Naive thymus-derived CD4-positive, alpha-beta T cell (primary cell): ENCODE measurements at places on chromosomes 3 and 15. TPM values are rescaled to one million over a fixed set of nuclear protein-coding genes. Genes with fewer than 3 reads are reported as not detected.

DNA sequence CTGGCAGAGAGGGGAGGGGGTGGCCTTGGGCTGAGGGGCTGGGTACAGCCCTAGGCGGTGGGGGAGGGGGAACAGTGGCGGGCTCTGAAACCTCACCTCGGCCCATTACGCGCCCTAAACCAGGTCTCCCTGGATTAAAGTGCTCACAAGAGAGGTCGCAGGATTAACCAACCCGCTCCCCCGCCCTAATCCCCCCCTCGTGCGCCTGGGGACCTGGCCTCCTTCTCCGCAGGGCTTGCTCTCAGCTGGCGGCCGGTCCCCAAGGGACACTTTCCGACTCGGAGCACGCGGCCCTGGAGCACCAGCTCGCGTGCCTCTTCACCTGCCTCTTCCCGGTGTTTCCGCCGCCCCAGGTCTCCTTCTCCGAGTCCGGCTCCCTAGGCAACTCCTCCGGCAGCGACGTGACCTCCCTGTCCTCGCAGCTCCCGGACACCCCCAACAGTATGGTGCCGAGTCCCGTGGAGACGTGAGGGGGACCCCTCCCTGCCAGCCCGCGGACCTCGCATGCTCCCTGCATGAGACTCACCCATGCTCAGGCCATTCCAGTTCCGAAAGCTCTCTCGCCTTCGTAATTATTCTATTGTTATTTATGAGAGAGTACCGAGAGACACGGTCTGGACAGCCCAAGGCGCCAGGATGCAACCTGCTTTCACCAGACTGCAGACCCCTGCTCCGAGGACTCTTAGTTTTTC, 4.9 kb downstream of the ISL2 start:
- H3K36me3 ChIP-seq: no peaks in the 10 kb centered on the region
- H3K27me3 ChIP-seq: peaks cover 39% of the 10 kb centered on the region
- DNase-seq: no peak
- H3K4me1 ChIP-seq: peaks cover 58% of the 10 kb centered on the region

DNA sequence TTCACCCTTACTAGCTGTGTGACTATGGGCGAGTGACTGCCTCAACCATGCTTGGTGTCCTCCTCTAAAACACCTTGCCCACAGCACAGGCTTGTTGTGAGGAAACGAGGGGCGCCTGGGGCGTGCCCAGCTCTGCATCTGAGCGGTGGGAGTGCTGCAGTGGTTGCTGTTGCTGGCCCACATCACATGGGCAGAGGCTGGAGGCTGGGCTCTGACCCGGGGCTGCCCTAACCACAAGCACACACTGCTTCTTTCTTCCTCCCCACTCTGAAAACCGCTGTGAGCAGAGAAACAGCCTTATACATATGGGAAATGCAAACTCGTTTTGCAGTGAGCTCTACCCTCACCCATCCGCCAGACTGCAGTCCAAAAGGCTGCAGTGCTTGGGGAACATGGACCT, 74.8 kb upstream of the RPL32 start:
- H3K36me3 ChIP-seq: no peaks in the 10 kb centered on the region
- no peak overlapping the region for H3K4me3 ChIP-seq
- H3K4me1 ChIP-seq: peaks cover 12% of the 10 kb centered on the region
- H3K27ac ChIP-seq: no peak overlapping the region
- DNase-seq: peak; percentile 24
- H3K27me3 ChIP-seq: no peaks in the 10 kb centered on the region

DNA sequence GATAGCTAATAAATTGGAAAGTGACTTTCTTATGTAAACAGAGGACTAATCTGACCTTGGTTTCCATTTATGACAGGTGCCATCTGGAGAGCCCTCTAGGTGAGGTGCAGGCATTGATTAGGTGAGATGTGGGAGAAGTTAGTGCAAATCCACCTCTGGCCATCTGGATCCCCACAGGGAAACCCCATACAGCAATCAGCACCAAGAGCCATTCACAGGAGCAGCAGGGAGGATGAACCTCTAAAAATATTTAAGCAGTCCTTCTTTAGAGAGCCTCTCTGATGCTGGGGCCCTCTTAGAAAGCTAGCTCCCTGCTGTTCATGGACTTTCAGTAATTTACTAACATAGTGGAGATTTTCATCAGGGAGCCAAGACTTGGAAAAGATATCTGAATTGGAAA, 69.3 kb downstream of the CLSTN2 start:
- DNase-seq: no peak
- no peaks in the 10 kb centered on the region for H3K27me3 ChIP-seq
- H3K4me1 ChIP-seq: no peaks in the 10 kb centered on the region

GRCh38 chr15:85689729-85690128, 105.0 kb downstream of the KLHL25 start:
- peak overlapping the region; percentile 83 for H3K4me3 ChIP-seq
- peaks cover 49% of the 10 kb centered on the region for H3K4me1 ChIP-seq
- no peaks in the 10 kb centered on the region for H3K27me3 ChIP-seq
- peak; percentile 65 for DNase-seq
- H3K27ac ChIP-seq: peak overlapping the region; percentile 88

GRCh38 chr3:195147649-195148080, 123.3 kb downstream of the XXYLT1 start:
- H3K4me3 ChIP-seq: peak overlapping the region; percentile 27
- no peak overlapping the region for H3K27ac ChIP-seq
- peaks cover 4% of the 10 kb centered on the region for H3K4me1 ChIP-seq
- H3K36me3 ChIP-seq: no peaks in the 10 kb centered on the region

The LTF gene
- total RNA-seq: not detected
